Frontal cortex (tissue), 4 donors: ENCODE measurements at places on chromosomes 3 and 15. TPM values are rescaled to one million over a fixed set of nuclear protein-coding genes. Genes with fewer than 3 reads are reported as not detected.
A peak's percentile ranks its signal among the peaks of the same experiment; 100 is the strongest.

DNA sequence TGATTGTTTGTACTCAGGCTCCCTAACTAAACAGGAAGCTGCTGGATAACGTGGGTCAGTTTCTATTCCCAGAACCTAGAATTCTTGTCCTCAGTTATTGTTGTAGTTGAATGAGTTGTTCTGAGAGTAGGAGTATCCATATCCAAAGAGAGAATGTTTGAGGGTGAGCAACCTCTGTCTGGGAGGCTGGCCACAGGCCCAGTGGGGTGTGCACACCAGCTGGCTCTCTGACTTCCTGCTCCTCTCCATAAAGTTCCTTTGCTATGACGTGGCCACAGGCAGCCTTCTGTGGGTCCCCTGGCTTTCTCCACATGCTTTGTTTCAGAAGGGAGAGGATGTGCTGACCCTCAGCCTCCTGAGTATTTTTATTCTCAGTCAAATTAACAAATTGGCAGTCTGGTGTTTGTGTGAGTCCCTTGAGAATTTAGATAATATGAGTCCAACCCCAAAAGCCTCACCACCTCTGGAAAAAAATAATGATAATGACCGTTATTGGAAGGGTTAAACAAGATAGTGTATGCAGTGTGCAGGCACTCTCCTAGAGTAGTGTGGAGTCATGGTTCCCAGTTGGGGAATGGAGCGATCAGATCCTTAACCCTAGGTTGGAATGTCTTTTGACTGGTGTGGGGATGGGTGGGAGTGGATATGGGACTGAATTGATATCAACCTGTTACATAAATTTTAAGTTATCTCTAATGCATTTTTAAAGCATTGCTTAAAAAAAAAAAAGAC is 47.6 kb upstream of the MED12L start:
- no peak for DNase-seq

GRCh38 chr3:149673393-149673792 is 15.6 kb upstream of the WWTR1 start:
- DNase-seq, result no peak

DNA sequence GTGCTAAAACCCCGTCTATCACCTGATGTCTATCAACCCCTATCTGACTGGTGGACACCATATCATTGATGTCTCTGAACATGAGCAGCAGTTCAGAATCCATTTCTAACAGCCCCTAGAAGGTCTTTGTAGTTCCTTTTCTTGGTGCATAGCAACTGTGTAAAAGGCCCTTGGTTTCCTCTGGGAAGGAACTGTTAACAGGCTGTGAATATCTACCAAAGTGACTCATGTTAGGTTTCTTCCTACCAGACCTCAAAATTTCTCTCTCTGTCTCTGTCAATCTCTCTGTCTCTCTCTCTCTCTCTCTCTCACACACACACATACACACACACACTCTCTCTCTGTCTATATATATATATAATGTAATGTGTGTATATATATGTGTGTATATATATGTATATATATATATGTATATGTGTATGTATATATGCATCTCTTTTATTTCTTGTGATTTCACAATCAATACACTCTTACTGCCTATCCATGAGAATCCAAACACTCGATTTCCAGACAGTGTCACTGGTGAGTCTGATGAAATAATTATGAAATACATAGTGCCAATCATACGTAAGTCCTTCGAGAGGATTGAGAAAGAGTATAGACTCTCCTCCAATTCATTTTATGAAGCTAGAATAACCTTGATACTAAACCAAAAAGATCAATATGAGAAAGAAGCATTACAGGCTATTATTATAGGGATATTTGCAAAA is 335.9 kb upstream of the SLCO3A1 start:
- DNase-seq, result no peak

- DNase-seq, result no peak
Measured at GRCh38 chr3:15952543-15953175, 154.9 kb upstream of the ANKRD28 start.

DNA sequence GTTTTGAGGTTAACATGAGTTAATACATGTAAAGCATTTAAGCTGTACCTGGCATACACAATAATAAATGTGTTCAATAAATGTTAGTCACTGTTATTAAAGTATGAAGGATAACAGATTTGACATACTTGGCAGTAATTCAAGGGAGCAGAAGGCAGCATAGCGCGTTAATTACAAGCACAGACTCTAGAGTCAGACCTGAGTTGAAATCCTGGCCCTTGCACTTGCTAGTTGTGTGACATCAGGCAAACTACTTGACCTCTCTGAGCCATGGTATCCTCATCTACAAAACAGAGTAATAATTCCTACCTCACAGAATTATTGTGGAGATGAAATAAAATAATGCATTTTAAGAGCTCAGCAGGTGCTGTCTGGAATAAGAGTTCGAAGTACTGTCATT is 5.4 kb downstream of the IFT122 start:
- no peak for DNase-seq

- DNase-seq, result no peak
Measured at GRCh38 chr3:53730576-53730975, 115.6 kb downstream of the CHDH start.

- no peak for DNase-seq
Measured at GRCh38 chr3:414063-414462, 217.5 kb downstream of the CHL1 start.

DNA sequence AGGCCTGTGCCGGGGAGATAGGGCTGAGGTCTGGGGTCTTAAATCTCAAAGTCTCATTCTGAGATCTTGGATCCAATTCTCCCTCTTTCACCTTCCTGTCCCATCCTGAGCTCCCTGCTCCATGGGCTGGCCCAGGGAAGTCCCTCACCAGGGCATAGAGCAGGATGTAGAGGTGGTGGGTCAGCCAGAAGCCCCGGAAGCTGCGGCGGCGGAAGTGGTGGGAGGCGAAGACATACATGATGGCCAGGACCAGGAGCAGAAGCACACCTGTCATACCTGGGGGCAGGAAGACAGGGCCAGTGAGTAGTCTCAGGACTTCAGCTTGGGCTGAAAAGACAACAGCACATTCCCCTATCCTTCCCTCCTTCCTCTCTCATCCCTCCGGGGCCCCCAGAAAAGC is 16.5 kb downstream of the DUOX2 start:
- DNase-seq, result no peak

GRCh38 chr15:92326236-92326635 is 67.4 kb upstream of the ST8SIA2 start:
- DNase-seq, result no peak

DNA sequence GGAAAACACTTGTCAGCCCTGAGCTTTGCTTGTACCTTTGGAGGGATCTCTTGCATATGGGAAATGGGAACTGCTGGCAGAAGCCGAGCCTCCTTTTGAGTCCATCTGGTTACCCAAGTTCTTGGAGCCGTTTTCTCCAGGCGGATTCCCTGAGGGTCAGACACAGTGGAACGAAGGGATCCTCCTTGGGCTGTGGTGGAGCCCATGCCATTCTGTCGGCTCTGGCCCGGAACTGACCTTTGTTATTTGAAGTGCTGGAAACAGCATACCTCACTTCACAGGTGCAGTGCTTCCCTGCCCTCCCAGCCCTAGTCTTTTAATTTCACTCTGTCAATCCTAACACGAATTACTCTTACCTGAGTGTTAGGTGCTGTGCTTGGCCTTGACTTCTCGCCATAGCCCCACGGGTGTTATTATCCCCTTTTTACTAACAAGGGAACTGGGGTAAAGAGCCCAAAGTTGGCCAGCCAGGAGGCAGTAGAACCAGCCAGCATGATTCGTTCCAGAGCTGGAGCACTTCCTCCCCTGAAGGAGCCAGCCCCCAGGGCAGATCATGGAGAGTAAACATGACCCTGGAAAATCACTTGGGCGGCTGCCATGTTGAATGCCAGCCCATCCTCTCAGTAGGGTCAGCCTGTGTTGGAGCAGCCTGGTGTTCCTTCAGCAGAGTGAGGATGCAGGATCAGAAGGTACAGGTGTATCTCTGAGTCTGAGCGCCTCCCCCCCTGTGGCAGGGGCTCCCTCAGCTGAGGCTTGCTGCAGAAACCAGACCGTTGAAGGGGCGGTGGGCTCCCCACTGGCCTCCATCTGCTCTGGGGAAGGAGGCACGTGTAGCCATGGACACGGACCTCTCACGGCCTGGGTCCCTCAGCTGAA is 143.2 kb downstream of the DNAJB8 start:
- no peak for DNase-seq

DNA sequence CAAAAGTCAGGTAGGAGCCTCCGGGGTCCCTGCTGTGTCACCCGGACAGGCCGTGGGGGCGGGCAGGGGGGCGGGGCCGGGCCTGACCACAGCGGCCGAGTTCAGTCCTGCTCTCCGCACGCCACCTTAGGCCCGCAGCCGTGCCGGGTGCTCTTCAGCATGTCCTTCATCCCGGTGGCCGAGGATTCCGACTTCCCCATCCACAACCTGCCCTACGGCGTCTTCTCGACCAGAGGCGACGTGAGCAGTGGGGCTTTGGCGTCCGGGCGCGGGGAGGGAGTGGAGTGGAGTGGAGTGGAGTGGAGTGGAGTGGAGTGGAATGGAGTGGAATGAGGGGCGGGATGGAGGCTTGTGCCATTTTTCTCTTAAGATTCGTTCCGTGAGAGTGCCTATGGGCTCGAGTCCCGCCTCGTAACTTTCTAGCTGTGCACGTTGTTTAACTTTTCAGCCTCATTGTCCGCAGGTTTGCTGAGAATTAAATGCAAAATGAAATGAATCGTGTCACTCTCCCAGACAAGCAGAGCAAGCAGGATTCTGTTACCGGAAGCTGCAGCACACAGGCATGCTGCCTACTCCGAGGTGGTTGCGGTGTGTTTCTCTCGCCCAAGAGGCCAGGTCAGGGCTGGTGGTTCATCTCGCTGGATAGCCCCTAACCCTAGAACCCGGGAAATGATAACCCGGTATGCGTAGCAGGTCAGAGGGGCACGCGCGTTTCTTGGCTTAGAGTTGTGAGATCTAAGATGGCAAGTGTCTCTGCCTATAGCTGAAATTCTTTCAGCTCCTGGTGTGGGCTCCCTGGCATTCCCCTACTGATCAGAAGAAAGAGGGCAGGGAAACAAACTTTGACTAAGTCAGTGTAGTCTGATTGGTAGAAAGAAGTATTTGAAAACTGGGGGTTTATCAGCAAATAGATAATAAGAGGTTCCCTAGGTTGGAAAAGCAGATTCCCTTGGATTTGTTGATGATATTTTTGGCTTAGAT is at the start of gene FAH:
TSS of gene FAH (plus strand) at position 104 of the 981 bp plus-strand sequence. CDS start at position 160, 56 bp downstream.
- DNase-seq, result no peak

GRCh38 chr3:171972871-171973348 is 66.5 kb upstream of the FNDC3B start:
- DNase-seq, result no peak

DNA sequence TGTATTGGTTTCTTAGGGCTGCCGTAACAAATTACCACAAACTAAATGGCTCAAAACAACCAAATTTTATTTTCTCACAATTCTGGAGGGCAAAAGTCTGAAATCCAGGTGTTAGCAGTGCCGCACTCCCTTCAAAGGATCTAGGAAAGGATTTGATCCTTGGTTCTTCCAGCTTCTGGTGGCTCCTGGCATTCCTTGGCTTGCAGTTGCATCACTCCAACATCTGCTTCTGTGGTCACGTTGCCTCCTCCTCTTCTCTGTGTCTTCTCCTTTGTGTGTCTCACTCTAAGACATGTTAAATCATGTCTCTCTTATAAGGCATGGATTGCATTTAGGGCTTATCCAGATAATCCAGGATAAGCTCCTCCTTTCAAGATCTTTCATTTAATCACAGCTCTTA is 262.2 kb downstream of the MEX3B start:
- no peak for DNase-seq

DNA sequence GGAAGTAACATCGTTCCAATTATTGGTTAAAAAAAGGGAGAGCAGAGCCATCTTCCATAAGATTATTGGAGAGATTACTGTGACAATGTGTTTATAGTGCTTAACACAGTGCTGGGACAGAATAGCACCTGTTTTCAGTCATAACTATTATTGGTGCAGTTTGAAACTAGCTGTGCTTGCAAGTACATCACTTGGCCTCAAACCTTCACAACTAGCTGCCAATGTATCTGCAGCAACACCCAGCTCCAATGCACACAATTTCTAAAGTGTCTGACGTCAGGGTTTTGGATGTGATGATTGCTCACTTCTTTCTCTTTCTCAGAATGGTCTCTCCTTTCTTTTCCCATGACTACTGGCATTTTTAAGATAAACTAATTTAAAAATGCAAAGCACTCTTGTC is 246.2 kb downstream of the SV2B start:
- DNase-seq, result no peak

GRCh38 chr3:116342499-116342898 is 102.8 kb downstream of the LSAMP start:
- DNase-seq, result no peak

GRCh38 chr3:183880121-183880520 is 4.6 kb downstream of the PARL start:
- DNase-seq, result no peak

GRCh38 chr3:9916734-9917680 is at the start of gene IL17RC:
TSS of gene IL17RC (plus strand) at chr3:9917098. CDS start at chr3:9917316, 218 bp downstream.
- DNase-seq, result peak; percentile 67

GRCh38 chr3:107884719-107885460 is 205.9 kb downstream of the CD47 start:
- DNase-seq, result no peak

GRCh38 chr3:81245043-81245442 is 516.4 kb downstream of the GBE1 start:
- DNase-seq, result no peak

GRCh38 chr15:94494732-94495131 is 263.4 kb downstream of the MCTP2 start:
- no peak for DNase-seq

GRCh38 chr3:42711491-42712343 is 9.1 kb upstream of the HHATL start:
- DNase-seq, result no peak

DNA sequence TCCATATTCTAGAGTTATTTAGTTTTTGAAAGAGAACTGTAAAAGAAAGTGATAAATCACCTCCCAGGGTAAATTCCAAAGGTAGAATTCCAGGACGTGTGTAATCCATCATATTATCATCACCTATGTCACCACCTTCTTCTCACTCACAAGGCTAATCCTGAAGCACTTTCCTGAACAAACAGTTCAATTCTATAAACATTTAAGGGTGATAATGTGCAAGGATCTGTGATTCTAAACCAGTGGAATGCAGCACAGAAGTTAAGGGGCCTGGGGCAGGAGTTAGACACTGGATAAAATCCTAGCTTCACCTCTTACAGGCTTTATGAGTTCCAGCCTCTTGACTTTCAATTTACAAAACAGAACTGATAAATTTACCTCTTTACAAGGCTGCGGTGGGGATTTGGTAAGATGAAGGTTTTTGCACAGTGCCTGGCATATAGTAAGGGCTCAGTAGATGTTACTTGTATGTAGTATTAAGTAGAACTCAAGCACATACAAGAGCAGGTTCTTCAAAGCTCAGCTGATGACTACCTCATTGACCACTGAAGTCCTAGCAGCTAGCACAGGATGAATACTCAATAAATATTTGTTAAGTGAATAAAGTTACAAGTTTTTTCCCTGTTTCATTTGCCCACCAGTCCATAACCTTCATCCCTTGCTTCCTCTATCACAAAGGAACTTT is 47.3 kb upstream of the CCDC80 start:
- DNase-seq, result no peak

GOLGA8T gene
- not detected for total RNA-seq

MBD4 gene
- 24.5 TPM for total RNA-seq

KCNMB3 gene
- 2.0 TPM for total RNA-seq

RTP4 gene
- total RNA-seq, result not detected

GOLGA8H gene
- total RNA-seq, result 0.41 TPM

PLSCR2 gene
- not detected for total RNA-seq

RBP2 gene
- not detected for total RNA-seq
